Aortic smooth muscle cell (primary cell): ENCODE measurements at places on chromosomes 2 and 18. TPM values are rescaled to one million over a fixed set of nuclear protein-coding genes. Genes with fewer than 3 reads are reported as not detected.

The CFC1 gene
- total RNA-seq = not detected in 2 replicates

The TMEM169 gene
- 0.40 and 0.56 TPM in 2 replicates for total RNA-seq

The SLC9A2 gene
- total RNA-seq = not detected in 2 replicates

The NXPH2 gene
- not detected in 2 replicates for total RNA-seq

The TNFRSF11A gene
- total RNA-seq = 1.5 and 2.2 TPM in 2 replicates

The CPLX4 gene
- not detected in 2 replicates for total RNA-seq

The MYL1 gene
- total RNA-seq = not detected in 2 replicates

The NCL gene
- 207 and 232 TPM in 2 replicates for total RNA-seq

The ZNF236 gene
- total RNA-seq = 6.1 and 8.3 TPM in 2 replicates

The CTDP1 gene
- total RNA-seq = 18.3 and 20.7 TPM in 2 replicates

The SH2D6 gene
- total RNA-seq = 0.12 and 0.40 TPM in 2 replicates

The SERPINB11 gene
- total RNA-seq = not detected in 2 replicates

The ZNF892 gene
- 2.2 and 3.0 TPM in 2 replicates for total RNA-seq

The RNU2-63P gene
- 33.8 TPM in 1 of 2 replicates, not detected in the other for total RNA-seq

The PRKAG3 gene
- 0.40 and 1.9 TPM in 2 replicates for total RNA-seq

The DUSP19 gene
- total RNA-seq = 4.6 and 5.3 TPM in 2 replicates

The TFPI gene
- 301 and 437 TPM in 2 replicates for total RNA-seq

The ABCG8 gene
- total RNA-seq = not detected in 2 replicates

The GREB1L gene
- total RNA-seq = 0.25 and 1.2 TPM in 2 replicates

The RAPGEF4 gene
- total RNA-seq = 0.66 and 2.2 TPM in 2 replicates

The FKBP1B gene
- 9.6 and 10.4 TPM in 2 replicates for total RNA-seq

The XIRP2 gene
- not detected in 2 replicates for total RNA-seq

The IL37 gene
- not detected in 2 replicates for total RNA-seq

The DPP4 gene
- total RNA-seq = 88.0 and 110 TPM in 2 replicates

The LYPD6 gene
- total RNA-seq = 0.06 and 0.13 TPM in 2 replicates

The MYO7B gene
- 0.06 and 0.13 TPM in 2 replicates for total RNA-seq

The GRHL1 gene
- 0.19 and 0.26 TPM in 2 replicates for total RNA-seq

The ALKAL2 gene
- total RNA-seq = not detected in 2 replicates

The OSBPL1A gene
- 28.1 and 40.3 TPM in 2 replicates for total RNA-seq

The MC4R gene
- total RNA-seq = not detected in 2 replicates

The CHRNG gene
- total RNA-seq = not detected in 2 replicates

The KCNJ13 gene
- total RNA-seq = 0.12 TPM in 1 of 2 replicates, not detected in the other

The DPYSL5 gene
- total RNA-seq = not detected in 2 replicates

The ANKRD30BL gene
- total RNA-seq = not detected in 2 replicates

The TMEM178A gene
- 1.5 and 1.7 TPM in 2 replicates for total RNA-seq

The RGPD4 gene
- under 0.01 TPM in 1 of 2 replicates, not detected in the other for total RNA-seq

The REG3A gene
- total RNA-seq = not detected in 2 replicates

The CNDP1 gene
- 0.06 TPM in 1 of 2 replicates, not detected in the other for total RNA-seq

The AMER3 gene
- not detected in 2 replicates for total RNA-seq

The ALK gene
- 0.13 TPM in 1 of 2 replicates, not detected in the other for total RNA-seq

The SFT2D3 gene
- 4.4 TPM in 2 replicates for total RNA-seq

The SGO2 gene
- 6.0 and 10.0 TPM in 2 replicates for total RNA-seq

The CRIM1 gene
- 243 and 260 TPM in 2 replicates for total RNA-seq

The ACTG2 gene
- 0.56 TPM in 1 of 2 replicates, not detected in the other for total RNA-seq

The PMAIP1 gene
- total RNA-seq = 1.7 and 1.9 TPM in 2 replicates

The FSHR gene
- not detected in 2 replicates for total RNA-seq

The SNRNP200 gene
- total RNA-seq = 43.1 and 47.7 TPM in 2 replicates

The IL36B gene
- total RNA-seq = not detected in 2 replicates
